Breast epithelium (tissue), 4 donors: ENCODE measurements at places on chromosomes 5 and 9.
A peak's percentile ranks its signal among the peaks of the same experiment; 100 is the strongest.

DNA sequence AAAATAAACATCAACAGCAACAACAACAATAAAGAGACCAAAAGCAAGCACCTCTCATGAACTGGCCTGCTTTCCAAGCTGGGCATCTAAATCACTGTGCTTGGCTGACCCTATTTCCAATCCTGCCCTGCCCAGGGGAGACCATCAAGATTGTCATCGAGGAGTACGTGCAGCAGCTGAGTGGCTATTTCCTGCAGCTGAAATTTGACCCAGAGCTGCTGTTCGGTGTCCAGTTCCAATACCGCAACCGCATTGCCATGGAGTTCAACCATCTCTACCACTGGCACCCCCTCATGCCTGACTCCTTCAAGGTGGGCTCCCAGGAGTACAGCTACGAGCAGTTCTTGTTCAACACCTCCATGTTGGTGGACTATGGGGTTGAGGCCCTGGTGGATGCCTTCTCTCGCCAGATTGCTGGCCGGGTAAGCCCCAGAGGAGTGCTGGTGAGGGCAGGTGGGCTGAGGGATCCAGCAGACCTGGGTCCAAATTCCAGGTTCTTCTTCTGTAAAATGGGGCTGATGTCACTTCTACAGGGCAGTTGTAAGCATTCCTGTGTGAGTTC is 15.6 kb downstream of the PTGS1 start:
- no peak for DNase-seq

DNA sequence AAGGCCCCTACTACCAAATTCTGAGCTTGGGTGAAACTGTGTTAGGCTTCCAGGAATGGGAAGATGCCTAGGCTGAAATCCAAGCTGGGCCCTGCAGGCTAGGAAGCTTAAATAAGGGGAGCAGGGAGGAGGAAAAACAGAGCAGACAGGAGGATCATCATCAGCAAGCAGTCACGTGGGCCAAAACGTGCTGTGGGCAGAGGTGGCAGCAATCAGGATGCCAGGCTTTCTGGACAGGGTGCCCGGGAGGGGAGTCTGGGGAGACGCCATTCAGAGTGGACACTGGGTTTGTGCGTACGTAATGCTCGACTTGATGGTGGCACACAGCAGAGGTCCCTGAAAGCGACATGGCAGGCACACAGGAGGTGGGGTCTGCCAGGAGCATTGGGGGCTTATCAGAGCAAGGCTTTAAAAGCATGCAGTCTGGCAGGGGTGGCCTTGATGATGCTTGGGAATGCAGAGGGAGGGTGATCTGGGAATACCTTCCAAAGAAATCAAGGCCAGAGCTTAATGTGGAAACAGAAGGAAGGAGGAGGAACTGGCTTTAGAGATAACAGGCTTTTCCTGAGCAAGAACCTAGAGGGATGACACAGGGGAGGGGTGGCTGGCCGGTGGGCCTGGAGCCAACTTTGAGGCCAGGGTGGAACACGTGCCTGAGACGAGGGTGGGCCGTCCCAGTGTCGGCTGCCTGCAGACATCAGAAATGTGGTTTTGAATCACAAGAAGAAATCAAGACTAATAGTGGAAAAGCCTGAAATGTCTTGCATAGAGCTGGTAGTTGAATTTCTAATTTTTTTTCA is 212.5 kb downstream of the GADD45G start:
- no peak for DNase-seq

- DNase-seq: no peak
Observed at GRCh38 chr5:59189472-59190244, 606.8 kb downstream of the RAB3C start.

DNA sequence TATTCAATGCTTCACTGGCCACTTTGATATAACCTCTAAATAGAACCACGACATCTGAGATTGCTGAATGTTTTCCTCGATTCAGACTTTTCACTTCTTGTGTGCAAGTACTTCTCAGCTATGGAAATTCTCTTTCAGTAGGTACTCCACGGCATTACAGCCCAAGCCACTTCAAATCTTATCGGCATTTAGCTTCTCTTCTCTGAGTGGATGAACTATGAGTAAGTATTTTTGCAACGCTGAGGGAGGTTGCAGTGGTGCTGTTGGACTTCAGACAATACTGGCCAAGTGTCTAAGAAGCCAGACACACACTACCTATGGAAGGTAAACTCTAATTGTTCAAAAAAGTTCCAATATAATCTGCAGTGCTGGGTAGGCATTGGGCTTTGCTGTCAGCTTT is 60.1 kb downstream of the FBN2 start:
- DNase-seq: no peak

GRCh38 chr5:11384441-11385250 is 519.6 kb downstream of the CTNND2 start:
- DNase-seq: peak; percentile 58

DNA sequence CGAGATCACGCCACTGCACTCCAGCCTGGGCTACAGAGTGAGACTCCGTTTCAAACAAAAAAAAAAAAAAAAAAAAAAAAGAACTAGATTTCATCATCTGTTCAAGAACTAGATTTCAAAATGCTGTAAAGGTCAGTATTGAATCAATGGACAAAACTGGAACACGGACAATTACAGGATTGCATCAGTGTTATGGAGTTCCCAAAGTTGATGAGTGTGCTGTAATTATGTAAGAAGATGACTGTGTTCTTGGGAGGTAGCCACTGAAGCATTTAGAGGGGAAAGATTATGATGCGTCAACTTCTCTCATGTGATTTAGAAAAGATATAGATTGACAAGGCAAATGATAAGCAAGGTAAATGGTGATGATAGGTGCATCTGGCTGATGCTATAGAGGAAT is 6.5 kb downstream of the FAM240B start:
- no peak for DNase-seq

DNA sequence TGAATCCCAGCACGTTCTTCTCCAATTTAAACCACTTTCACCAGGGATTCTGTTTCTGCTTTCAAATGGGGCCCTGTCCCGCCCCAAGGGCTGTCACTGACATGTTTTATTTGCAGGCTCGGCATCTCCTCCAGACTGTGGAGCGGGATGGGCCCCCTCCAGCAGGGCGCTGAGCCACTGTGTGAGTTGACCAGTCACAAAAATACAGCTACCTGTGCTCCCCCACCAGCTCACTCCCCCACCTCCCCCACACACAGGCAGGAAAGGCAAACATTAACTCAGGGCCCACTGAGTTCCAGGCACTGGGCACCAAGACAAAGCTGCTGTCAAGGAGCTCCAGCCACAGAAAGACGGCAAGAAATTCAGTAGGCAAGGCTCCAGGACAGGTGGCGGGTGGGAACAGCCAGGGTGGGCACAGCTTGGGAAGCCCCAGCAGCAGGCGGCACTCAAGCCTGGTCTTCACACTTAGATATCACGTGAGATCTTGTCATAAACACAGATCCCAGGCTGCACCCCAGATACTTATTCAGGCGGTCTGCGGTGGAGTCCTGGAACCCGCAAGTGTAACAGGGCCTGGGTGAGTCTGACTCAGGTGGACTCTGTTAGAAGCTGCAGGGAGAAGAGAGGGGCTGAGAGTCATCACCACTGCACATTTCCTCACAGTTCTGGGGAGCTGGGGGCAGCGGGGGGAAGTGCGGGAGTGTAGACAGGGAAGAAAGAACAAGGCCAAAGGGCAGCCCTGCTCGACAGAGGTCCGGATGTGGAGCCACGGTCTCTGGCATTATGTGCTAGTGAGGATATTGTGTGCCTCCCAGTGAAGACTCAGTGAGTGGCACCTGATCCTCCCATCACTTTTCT is 44.7 kb downstream of the OR2V1 start:
- no peak for DNase-seq

DNA sequence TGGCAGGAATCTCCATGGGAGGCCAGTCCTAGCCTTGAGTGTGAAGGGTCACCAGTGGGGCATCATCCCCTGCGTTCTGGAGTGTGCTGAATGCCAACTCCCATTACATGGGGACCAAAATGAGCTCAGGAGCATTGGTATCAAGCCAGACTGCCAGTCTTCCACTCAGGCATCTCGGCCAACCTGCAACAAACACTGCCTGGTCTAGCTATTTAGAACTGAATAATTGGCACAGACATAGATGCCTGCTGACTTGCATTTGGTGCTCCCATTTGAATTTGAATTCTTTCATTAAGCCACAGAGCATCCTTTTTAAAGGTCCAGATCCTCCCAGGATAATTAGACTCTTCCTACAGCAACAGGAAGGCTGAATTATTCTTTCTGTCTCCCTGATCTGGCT is 116.6 kb upstream of the ABCA1 start:
- no peak for DNase-seq

- DNase-seq: no peak
Observed at GRCh38 chr5:107370396-107370968, 300.3 kb downstream of the EFNA5 start.

DNA sequence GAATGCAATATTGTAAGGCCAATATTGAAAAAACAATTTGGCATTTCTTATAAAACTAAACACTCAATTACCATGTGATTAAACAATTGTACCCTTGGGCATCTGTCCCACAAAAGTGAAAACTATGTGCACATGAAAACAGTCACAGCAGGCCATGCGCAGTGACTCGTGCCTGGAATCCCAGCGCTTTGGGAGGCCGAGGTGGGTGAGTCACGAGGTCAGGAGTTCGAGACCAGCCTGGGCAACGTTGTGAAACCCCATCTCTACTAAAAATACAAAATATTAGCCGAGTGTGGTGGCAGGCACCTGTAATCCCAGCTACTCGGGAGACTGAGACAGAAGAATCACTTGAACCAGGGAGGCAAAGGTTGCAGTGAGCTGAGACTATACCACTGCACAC is 343.7 kb downstream of the DMRTA1 start:
- no peak for DNase-seq

- no peak for DNase-seq
Observed at GRCh38 chr5:154039458-154039829, 677 bp downstream of the MFAP3 start.

DNA sequence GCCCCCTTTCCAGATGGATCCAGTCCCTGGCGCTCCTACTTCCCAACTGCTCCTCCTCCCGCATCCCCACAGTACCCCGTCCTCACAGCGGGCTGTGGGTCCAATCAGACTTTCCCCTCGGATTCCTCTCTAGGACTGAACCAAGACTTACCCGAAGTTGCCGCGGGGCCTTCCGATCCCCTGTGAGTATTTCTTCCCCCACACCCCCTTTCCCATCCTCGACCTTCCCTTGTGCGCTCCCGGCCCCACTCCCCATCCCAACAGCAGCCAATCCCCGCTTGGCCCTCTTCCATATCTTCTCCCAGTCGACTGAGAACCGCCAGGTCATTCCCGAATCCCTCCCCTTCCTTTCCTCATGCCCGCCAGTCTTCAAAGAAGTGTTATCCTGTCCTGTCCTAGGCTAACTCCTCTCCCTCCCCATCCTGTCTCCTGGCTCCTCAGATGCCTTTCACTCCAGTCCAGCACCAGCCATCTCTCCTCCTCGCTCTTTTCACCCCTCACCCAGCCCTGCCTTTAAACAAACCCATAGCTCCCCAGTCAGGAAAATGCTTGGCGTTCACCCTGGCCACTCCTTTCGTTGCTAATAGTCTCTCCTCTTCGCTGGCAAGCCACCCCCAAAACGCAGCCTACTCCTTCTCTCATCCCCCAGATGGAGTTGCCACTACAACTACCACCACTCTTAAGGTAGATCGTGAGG is 646 bp downstream of the SWI5 start:
- no peak for DNase-seq

GRCh38 chr5:11734369-11734768 is 169.9 kb downstream of the CTNND2 start:
- no peak for DNase-seq

- no peak for DNase-seq
Observed at GRCh38 chr5:175712681-175713085, 54.8 kb downstream of the HRH2 start.

DNA sequence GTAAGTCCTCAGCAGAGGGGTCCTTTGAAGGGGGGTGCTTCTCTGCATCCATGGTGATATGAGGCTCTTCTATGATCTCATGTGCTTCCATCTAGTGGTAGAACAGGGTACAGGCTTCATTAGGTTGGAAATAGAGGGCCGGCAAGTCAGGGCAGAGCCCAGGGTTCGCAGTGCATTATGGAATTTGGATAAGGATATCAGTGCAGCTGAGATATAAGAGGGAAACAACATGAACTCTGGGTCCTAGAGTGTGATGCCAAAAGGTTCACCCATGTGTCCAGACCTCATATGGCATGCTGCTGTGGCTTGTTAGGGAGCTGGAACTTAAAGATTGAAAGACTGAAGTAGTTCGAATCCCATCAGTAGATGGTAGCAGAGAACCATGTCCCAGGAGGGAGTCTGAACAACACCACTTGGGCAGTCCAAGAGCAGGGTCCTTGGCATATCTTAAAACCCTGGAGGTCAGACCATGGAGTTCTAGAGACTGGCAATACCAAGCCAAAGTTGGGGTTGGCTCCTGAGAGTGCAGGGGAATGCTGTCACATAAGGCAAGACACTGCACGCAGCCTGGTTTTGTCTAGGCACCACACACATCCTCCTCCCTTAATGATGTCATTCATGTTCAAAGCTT is 2.3 kb downstream of the FAM221B start:
- DNase-seq: no peak

DNA sequence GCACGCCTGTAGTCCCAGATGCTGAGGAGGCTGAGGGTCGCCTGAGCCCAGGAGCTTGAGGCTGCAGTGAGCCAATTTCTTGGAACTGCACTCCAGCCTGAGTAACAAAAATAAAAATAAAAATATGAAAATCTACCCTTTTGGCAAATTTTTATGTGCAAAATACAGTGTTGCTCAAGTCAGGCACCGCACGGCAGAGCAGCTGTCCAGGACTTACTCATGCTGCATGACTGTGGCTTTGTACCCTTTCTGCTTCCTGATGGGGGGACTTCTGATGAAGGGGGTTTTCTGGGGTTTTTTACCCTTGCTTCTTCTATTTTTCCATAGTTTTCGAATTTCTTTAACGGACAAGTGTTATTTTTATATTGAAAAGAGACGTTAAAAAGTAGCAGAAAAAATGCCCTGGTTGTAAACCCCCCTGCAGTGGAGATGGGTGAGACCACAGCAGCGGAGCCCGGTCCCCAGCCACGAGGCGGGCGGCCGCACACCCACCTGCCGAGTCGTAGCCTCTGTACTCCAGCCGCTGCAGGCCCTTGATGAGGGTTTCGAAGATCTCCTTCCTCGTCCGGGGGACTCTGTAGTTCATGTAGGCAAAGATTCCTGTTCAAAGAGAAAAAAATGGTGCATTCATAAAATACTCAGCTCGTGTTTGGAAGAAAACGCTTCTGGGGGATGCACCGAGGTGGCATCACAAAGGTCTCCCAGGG is 15.0 kb downstream of the GFPT2 start:
- DNase-seq: no peak

DNA sequence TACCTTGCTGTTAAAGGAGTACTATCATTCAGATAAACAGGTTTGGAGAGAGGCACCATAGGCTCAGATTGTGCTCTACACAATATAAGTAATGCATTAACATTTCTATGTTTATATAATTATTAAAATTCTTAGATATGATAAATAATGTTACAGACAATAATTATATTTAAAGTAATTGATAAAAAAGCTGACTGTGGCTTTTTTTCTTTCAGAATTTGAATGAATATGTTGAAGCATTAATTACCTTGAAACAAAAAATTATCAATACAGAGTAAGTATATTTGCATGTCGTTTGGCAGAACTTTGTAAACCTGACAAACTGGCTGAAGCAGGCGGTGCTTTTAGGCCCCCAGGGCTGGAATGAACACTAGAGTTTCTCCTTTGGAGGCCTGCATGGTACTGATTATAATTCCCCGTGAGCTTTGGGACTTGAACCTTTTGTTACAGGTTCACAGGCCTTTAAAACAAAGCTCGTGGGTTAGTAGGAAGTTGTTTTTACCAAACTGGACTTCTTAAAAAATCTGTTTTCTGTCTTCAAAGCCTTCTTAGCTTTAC is 13.8 kb downstream of the ICE1 start:
- no peak for DNase-seq
